OCI-LY7 (cell line): ENCODE measurements at places on chromosomes 3 and 15. TPM values are rescaled to one million over a fixed set of nuclear protein-coding genes. Genes with fewer than 3 reads are reported as not detected.

The KBTBD13 gene
- not detected in 2 replicates for total RNA-seq

The DCLK3 gene
- total RNA-seq, result not detected in 2 replicates

The SERPINI2 gene
- not detected in 2 replicates for total RNA-seq

The GOLGA8B gene
- 125 and 136 TPM in 2 replicates for total RNA-seq

The SLC51A gene
- not detected in 2 replicates for total RNA-seq

The MORC1 gene
- total RNA-seq, result not detected in 2 replicates

The SI gene
- total RNA-seq, result not detected in 2 replicates

The NSUN3 gene
- 13.5 and 17.7 TPM in 2 replicates for total RNA-seq

The GOLGA6B gene
- total RNA-seq, result 0.53 TPM in 1 of 2 replicates, not detected in the other

The CPB1 gene
- not detected in 2 replicates for total RNA-seq

The COLQ gene
- total RNA-seq, result 0.28 and 0.42 TPM in 2 replicates

The SUCNR1 gene
- total RNA-seq, result not detected in 2 replicates

The WDR5B gene
- 6.3 and 7.3 TPM in 2 replicates for total RNA-seq

The CLDN1 gene
- not detected in 2 replicates for total RNA-seq

The FRMD5 gene
- not detected in 2 replicates for total RNA-seq

The ATP13A5 gene
- total RNA-seq, result not detected in 2 replicates

The MED12L gene
- total RNA-seq, result 32.7 and 33.8 TPM in 2 replicates

The COL6A6 gene
- total RNA-seq, result not detected in 2 replicates

The TRPC1 gene
- total RNA-seq, result 0.74 and 3.4 TPM in 2 replicates

The IL20RB gene
- total RNA-seq, result 2.4 and 3.1 TPM in 2 replicates

The AHSG gene
- not detected in 2 replicates for total RNA-seq

The GPR27 gene
- total RNA-seq, result not detected in 2 replicates

The CHRNA7 gene
- total RNA-seq, result not detected in 2 replicates

The ZMYND10 gene
- 2.8 and 3.0 TPM in 2 replicates for total RNA-seq

The PATL2 gene
- total RNA-seq, result 8.6 and 8.8 TPM in 2 replicates

The KCNAB1 gene
- not detected in 2 replicates for total RNA-seq
